Liver (tissue), 10 donors: ENCODE measurements at places on chromosomes 1 and 21.

GRCh38 chr1:2091611-2092604 lies 41.7 kb downstream of the PRKCZ start:
- DNase-seq, result peak; percentile 72

DNA sequence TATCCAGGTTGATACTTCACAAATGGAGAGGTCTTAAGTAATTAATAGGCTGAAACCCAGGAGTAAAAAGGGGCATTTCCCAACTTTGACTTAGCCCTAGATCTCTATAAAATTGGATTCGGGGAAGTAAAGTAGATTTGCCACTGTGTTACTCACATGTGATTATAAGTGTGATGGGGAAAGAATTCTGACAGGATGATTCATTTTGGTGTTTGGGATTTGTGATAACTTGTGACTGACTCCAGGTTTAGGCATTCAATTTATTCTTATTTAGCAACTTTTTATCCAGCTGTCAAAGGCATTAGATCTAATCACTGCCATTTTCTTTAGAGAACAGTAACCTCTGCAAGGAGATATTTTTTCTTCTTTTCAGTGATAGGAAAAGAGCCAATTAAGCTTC lies 175.5 kb downstream of the ASTN1 start:
- DNase-seq, result no peak

GRCh38 chr1:98044071-98044697 lies 123.3 kb upstream of the DPYD start:
- no peak for DNase-seq

DNA sequence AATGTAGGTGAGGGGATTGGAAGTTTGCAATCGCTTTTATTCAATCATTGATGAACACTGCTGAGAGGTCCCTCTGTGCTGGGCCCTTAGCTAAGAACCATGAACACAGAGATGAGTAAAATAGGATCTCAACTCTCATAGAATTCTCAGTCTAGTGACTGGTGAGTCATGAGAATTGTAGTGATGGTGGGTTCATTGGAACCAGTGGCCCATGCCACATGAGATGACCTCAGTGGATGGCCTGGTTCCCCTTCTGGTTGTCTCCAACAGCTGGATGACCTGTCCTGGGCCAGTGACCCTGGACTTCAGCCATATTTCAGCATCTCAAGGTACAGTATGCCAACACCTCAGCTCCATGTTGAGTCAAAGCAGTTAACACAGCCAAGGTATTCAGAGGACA lies 21.3 kb upstream of the S100A10 start:
- DNase-seq, result no peak

DNA sequence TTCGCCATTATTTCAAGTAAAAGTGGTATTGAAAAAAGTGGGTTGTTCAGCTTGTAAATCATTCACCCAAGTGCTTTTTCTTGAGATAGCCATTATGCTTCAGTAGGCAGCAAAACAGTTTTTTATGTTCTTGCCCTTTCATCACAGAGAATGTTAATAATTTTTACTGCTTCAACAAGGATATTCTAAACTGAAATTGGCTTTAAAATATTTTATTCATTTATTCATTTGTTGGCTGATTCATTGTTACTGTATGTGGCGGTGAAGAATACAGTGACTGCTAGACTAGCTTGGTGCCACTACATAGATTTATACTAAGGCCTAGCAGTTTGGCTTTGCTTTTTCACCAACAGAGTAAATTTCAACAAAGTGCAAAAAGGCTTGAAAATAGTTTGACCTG lies 121.5 kb downstream of the OLFML2B start:
- DNase-seq, result no peak

GRCh38 chr21:45313015-45313414 lies 25.3 kb upstream of the POFUT2 start:
- no peak for DNase-seq

GRCh38 chr1:110667776-110668175 lies 7.0 kb downstream of the KCNA3 start:
- no peak for DNase-seq

GRCh38 chr21:26032263-26032662 lies 138.3 kb downstream of the APP start:
- DNase-seq, result no peak

GRCh38 chr1:156421062-156421938 lies 52.3 kb downstream of the RHBG start:
- peak; percentile 65 for DNase-seq

DNA sequence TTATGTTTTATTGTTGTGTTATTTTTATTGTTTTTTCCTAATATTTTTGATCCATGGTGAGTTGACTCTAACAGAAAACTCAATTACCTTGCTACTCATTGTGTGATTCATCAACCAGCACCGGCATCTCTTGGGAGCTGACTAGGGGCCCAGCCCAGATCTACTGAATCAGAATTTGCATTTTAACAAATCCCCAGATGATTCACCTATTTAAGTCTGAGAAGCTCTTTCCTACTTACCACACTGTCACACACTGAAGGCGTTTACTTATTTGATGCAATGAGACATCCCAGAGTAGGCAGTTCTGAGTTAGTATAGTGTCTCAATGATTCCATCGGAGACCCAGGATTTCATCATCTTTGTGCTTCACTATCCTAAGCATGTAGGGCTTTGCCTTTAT lies 416.6 kb downstream of the RWDD3 start:
- no peak for DNase-seq

GRCh38 chr1:103327054-103327719 lies 198.3 kb upstream of the RNPC3 start:
- no peak for DNase-seq

- DNase-seq, result no peak
These were observed 10.0 kb upstream of the DNMT3L start for GRCh38 chr21:44271558-44272283.

- DNase-seq, result no peak
These were observed 35.8 kb downstream of the UBASH3A start for GRCh38 chr21:42439284-42440186.

GRCh38 chr1:75328691-75329090 lies 194.5 kb downstream of the LHX8 start:
- no peak for DNase-seq

- DNase-seq, result no peak
These were observed 69.2 kb upstream of the WLS start for GRCh38 chr1:68301471-68302001.

DNA sequence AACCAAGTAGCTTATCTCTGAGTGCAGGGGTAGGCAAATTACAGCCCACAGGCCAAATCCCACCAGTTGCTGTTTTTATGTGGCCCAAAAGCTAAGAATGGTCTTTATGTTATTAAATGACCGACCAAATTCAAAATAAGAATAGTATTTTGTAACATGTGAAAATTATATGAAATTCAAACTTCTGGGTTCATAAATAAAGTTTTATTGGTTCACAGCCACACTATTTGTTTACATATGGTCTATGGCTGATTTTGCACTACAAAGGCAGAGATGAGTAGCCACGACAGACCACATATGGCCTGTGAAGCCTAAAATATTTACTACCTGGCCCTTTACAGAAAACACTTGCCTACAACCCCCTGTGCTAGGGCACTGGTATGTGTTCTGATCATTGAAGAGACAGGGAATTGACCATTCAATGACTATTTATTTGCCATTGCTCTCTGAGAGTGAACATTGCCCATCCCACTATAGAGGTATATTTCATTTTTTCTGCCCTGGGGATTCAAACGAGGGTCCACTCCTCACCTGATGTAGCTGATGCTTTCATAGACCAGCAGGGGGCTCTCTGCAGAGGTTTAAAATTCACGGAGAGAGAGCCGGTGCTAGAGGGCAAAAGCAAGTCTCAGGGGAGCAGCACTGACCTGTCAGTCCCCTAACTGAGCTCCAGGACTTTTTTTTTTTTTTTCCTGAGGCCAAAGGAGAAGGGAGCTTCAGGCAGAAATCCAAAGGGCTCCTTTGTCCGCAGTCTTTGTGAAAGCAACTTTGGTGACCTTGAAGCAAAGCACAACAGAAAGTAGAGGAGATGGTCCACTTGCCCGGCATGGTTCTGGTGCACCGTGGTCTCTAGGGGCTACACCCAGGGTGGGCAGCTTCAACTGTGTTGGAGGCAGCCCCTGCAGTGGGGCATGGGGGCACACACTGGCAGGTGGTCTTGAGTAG lies 7.3 kb upstream of the GNL2 start:
- DNase-seq, result no peak

GRCh38 chr1:43704838-43705237 lies 2.5 kb upstream of the ST3GAL3 start:
- DNase-seq, result no peak

DNA sequence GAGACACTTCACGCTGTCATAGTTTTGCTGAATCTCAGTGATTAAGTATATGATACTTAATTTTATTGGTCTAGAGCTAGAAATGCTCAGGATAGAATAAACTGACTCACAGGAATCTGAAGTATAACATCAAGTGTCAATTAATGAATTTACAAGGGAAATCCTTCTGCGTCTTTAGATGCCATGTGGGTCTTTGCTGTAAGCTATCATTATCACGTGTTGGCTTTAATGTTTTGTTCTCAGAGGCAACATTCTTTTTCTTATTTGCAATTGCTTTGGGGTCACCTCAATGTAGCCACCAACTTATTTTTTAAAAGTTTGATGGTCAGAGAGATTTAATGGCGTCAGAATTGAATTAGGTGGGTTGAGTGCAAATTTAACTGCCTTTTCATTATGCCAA lies 680.1 kb upstream of the PTBP2 start:
- DNase-seq, result no peak

- DNase-seq, result no peak
These were observed 220.4 kb downstream of the ZP4 start for GRCh38 chr1:237670302-237670701.

GRCh38 chr1:57844382-57844980 lies 420.6 kb upstream of the DAB1 start:
- no peak for DNase-seq

GRCh38 chr1:151802372-151802771 lies 2.8 kb downstream of the LINGO4 start:
- no peak for DNase-seq

- no peak for DNase-seq
These were observed 16.7 kb downstream of the KDM1A start for GRCh38 chr1:23035823-23036452.

GRCh38 chr1:31027693-31028526 lies 37.6 kb downstream of the PUM1 start:
- no peak for DNase-seq

GRCh38 chr1:220681220-220681880 lies 8.8 kb upstream of the C1orf115 start:
- DNase-seq, result no peak

DNA sequence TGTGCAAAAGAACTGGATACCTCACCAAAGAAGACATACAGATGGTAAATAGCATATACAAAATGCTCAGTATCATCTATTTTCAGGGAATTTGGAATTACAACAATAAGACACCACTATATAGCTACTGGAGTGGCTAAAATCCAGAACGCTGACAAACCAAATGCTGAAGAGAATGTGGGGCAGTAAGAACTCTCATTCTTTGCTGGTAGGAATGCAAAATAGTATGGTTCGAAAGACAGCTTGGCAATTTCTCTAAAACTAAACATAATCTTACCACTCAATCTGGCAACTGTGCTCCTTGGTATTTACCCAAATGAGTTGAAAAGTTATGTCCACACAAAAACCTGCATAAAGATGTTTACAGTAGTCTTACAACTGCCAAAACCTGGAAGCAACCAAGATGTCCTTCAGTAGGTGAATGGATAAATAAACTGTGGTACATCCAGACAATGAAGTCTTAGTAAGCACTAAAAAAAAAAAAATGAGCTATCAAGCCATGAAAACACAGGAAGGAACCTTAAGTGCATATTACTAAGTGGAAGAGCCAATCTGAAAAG lies 26.5 kb downstream of the TARBP1 start:
- DNase-seq, result no peak

DNA sequence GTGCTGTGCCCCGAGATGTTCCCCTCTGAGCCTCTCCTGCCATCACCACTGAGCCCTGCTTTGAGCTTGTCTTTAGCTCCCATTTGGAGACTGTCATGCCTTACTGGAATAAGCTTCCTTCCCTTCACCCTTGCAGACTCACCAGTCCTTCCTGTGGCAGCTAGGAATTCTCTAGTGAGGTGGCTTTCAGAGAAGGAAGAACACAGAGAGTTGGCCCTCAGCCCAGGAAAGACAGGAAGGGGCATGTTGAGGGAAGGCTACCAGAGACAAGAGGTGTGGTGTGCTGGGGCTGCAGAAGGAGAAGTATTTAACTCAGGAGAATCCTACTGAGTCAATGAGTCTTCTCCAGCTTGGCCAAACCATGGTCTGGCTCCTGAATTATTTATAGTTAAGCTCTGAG lies 76.3 kb downstream of the UCK2 start:
- no peak for DNase-seq

- DNase-seq, result no peak
These were observed 15.9 kb downstream of the PALMD start for GRCh38 chr1:99661780-99662179.

DNA sequence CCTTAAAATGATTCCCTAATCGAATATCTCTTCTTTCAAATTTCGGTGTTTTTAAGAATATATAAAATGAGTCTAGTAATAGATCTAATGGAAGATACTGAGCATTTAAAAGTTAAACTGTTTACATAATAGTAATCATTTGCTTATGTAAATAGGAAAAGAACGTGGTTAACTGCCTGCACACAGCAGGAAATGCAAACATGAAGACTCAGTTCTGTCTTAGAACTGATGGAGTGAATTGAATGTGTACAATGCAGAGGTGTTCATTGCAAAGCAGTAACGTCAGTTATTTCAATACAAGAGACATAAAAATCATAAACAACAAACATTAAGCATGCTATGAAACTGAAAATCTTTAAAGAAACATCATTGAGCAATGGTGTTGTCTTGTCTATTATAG lies 359.4 kb upstream of the ADAMTS5 start:
- no peak for DNase-seq

DNA sequence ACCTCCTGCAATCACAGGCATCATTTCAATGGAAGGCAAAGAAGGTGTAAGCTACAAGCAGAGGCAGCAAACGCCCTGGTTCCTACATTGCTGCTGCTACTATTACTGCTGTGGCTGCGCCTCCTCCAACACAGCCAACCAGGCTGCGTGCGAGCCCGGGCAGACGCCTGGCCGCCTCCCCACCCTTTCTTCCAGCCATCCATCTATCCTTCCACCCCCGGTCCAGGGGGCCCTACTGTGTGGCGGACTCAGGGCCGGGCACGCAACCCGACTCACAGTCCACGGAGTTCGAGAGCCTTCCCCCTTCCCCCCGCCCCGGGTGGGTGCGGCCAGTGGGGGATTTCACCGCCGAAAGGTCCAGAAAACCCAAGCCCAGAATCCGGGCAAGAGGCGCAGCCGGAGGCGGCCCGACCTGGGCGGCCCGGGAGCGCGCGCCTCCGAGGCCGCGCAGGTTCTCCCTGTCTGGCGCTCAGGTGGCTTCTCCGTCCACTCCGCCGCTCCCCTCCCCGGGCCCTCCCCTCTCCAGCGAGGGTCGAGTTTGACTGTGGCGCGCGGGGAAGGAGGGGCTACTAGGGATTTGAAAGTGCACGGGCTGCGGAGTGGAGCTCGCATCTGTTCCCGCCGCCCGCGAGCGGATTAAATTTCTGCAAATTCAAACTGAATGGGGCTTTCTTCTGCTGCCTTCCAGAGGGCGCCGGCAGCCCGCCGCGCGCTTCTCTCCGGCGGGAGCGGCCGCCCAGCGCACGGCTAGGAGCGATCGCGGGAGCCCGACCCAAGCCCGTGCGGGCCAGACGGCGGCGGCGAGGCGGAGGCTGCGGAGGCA lies at the start of gene HUNK:
Gene HUNK, plus strand, starts transcription at position 569 of the 823 bp plus-strand sequence. CDS start 655 bp downstream, outside the sequence.
- peak; percentile 55 for DNase-seq

- DNase-seq, result no peak
These were observed 15.4 kb downstream of the HDAC1 start for GRCh38 chr1:32307324-32307723.

GRCh38 chr1:22487781-22488180 lies 36.1 kb downstream of the ZBTB40 start:
- no peak for DNase-seq
